ENCODE measurements at places on chromosomes 1 and 21.

GRCh38 chr1:89545264-89546038, 20.8 kb downstream of the LRRC8B start:
- peak; percentile 63 for DNase-seq

DNA sequence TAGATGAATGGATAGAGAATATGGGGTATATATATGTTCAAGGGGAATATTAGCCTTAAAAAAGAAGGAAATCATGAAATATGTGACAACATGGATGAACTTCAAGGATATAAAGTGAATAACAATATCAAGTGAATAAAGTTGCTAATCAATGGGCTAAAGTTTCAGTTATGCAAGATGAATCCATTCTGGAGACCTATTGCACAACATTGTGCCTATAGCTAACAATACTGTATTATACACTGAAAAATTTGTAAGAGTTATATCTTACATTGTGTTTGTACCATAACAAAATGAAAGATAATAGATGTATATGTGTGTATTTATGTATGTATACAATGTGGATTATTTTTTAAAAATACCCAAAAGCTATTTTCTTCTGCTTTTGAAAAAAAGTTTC, 96.3 kb upstream of the DPYD start:
- DNase-seq = no peak

DNA sequence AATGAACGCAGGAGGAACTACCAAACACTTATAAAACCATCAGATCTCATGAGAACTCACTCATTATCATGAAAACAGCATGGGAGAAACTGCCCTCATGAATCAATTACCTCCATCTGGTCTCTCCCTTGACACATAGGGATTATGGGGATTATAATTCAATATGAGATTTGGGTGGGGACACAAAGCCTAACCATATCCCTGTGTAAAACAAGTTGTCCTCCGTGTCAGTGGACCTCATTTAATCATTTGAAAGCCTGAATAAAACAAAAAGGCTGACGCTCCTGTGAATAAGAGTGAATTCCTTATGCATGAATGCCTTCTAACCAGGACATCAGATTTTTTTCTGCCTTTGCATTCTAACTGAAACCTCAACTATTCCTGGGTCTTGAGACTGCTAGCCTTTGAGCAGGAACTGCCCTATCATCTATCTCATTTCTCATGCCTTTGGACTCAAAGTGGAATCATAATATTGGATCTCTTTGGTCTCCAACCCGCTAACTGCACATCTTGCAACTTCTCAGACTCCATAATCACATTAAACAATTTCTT, 648.8 kb downstream of the ADGRL2 start:
- DNase-seq = peak; percentile 14

DNA sequence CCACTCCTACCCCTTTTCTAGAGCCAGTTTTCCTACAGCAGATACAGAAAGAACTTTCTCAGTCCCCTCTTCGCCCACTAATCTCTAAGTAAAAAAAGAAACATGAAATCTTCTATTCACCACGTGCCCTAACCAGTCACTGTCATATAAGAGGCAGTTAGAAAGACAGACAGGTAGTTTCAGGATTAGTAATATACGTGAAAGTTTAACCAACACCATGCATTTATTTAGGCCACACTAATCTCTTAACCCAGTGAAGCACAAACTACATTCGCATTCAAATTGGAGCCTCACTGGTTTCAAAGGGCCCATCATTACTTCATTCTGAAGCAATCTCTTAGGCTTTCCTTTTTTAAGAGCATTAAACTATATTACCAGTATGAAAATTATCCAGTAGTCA, 10.1 kb downstream of the GPATCH2 start:
- no peak for DNase-seq

DNA sequence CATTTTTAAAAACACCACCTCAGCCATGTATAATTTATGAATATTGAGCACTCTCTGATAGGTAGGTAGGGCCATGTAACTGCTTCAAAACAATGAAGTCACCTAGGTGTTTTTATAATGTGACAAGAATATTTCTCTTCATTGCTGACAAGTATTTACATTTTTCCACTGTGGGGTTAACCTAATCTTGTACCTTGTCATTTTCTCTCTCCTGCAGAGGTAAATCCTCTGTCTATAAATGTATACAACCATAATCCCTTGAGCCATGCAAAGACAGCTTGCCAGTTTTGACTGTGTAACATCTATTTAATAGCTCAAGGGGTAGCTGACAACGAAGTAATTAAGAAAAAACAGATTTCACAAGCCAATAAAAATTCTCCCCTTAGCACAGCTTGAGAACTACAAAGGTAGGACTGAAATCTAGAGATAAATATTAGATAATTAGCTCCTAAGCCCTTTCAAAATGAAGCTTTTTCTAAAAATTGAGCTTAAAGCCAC, 137.6 kb upstream of the POGK start:
- no peak for DNase-seq

DNA sequence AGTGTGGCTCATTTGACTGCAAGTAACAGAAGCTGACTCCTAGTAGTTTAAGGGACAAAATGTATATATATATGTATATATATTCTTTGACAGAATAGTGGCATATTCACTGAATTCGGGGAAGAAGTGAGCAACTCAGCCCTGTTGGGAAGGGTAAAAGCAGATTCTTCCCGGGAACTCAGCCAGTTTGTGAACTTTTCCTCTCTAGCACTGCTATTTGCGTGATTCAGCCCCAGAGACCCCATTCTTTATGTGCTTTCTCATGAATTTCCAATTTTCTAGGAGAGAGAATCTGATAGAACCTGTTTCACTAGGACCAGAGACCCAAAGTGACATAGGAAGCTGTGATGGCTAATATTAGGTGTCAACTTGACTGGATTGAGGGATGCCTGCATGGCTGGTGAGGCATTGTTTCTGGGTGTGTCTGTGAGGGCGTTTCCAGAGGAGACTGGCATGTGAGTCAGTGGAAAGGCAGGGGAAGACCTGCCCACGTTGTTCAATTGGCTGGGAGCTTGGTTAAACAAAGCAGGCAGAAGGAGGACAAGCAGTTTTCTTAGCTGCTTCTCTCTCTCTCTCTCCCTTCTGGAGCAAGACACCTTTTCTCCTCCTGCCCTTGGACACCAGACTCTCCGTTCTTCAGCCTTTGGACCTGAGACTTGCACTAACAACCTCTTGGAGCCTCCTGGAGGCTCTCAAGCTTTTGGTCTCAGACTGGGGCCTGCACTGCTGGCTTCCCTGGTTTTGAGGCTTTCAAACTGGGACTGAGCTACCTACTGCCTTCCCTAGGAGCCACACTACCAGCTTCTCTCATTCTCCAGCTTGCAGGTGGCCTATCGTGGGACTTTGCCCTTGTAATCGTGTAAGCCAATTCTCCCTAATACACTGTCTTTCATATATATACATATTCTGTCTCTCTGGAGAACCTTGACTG, 93.4 kb upstream of the KCNK1 start:
- DNase-seq = no peak

DNA sequence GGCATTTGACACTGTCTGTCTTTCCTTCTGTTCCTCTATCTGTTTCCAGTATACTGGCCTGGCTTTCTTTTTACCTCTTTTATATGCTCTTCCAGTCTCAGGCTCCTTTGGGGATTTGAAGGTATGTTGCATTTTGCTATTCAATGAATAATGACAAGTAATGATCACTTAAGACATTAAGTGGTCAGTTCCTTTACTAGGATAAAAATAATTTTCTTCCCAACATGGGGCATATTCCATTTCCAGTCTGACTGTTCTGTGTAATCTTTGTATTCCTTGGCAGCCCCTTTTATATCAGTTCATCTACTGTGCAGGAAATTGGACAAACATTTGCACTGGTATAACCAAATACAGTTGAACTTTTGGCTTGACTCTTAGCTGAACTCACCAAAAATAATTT, 15.6 kb downstream of the METTL18 start:
- no peak for DNase-seq

GRCh38 chr1:34701326-34702060, 53.4 kb upstream of the GJB5 start:
- no peak for DNase-seq

DNA sequence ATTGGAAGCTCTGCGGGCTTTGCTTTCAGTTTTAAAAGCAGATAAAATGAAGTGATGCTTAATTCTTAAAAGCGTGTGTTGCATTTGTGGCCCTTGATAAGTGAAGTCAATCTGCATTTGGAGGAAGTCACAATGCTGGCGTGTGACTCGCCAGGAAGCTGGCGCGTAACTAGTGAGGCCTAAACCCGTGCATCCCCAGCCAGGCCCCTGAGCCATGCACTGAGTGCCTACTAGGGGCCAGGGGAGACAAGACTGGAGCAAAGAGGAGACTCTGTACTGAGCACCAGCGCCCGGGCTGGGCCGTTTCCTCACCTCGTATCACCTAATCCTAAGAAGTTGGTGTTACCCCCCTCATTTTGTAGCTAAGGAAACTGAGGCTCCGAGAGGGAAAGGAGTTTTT, 4.6 kb upstream of the DDOST start:
- no peak for DNase-seq

GRCh38 chr1:6465461-6466005, 440 bp downstream of the TNFRSF25 start:
- no peak for DNase-seq

GRCh38 chr1:1273512-1274298, at the start of gene UBE2J2:
Gene UBE2J2, minus strand, starts transcription at chr1:1273854. Its CDS starts 5,862 bp downstream, at chr1:1267992.
- peak; percentile 82 for DNase-seq

- no peak for DNase-seq
Observed at GRCh38 chr1:41764656-41765055, 154.1 kb downstream of the HIVEP3 start.

DNA sequence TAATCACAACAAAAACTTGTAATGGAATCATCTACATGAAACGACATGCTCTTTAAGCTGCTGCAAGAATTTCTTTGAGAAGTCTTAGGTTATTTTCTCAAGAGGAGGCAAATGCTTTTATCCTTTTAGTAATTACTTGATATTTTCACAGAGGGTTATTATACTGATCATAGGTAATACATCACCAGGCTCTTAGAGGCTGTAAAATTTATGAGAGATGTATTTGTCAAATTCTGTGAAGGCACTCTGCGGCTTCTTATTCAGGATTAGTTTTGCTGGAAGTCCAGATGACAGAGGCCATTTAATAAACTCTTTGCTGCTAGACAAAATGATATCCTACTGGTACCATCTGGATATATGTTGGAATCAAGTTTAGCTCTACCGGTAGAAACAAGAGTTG, 624.3 kb upstream of the BRINP3 start:
- no peak for DNase-seq

DNA sequence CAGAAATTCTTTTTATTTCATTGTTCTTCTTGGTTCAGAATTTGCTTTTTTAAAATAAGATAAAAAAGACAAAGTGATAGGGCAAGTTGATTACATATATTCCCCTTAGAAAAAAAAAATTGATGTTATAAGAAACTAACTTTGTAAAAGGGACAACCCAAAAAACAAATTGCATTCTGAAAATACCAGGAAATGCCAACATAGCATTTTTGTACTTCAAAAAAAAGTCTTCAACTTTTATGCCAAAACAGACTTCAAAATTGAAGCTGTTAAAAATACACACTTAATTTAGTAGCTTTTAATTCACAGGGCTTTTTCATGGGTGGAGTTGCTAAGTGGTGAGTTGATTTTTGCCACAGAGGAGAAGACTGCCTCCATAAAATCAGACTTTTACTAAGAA, 70.9 kb downstream of the ODF2L start:
- no peak for DNase-seq

GRCh38 chr1:169999331-169999741, 75.2 kb downstream of the KIFAP3 start:
- DNase-seq = peak; percentile 80

DNA sequence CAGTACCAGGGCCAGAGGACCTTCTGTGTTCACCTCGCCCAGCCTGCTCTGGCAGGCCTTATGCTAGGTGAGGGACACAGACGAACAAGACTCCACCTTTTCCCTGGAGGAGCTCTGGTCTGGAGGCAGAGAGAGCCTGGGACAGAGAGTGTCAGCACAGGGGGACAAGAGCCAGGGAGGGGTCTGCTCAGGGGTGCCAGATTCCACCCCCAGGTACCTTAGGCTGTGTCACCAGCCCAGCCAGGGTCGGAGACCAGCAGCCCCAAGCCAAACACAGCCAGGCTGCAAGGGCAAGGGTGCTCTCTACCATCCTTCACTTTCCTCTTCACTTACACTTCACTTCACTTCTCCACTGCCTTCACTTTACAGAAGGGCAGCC, 4.3 kb upstream of the LRP8 start:
- DNase-seq = no peak

DNA sequence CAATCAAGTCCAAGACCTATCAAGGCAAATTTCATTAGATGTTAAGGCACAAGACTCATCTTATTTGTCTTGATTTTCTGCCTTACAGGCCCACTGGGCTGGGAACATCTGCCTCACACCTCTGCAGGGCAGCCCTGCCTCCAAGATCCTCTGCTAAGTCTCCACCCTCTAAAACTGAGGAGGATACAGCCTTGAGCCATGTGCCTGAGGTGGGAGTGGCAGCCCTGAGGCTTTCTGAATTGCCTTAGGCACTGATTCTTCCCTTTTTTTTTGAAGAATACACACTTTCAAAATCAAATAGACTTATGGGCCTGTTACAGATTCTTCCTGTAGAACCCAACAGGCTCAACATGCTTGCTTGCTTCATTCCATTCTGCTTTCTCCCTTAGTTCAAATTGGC, 544.3 kb upstream of the ADAMTS5 start:
- no peak for DNase-seq

DNA sequence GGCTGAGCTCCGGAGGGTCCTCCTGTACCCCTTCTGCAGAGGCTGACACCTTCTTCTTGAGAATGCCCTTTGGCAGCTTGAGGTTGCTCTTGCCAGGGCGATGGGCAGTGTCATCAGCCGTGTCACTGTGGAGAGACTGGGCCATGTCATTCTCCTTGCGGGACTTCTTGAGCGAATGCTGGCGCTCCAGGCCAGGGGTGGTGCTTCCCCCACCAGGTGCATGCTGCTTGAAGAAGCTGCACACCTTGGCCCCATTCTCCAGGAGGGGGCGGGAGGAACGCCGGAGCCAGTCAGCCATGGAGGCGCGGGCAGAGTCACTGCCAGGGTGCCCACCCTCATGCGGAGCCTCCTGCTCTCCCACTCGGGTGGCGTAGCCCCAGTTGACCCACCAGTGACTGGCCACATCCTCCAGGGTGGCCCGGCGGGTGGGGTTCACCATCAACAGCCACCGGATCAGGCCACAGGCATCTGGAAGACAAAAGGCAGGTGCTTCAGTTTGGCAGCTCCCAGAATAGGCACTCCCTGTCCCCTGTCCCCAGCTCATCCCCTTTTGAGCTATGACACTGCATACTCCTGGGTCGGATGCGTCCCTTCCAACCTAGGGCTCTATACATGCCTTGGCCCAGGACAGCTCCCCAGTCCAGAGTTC, 17.4 kb downstream of the NUAK2 start:
- no peak for DNase-seq

- DNase-seq = no peak
Observed at GRCh38 chr21:39073717-39074116, 109.5 kb downstream of the PSMG1 start.

Data from LHCN-M2 (cell line).